ENCODE measurements at places on chromosomes 16 and 17.

GRCh38 chr16:81814751-81815428, 35.8 kb downstream of the PLCG2 start:
- DNase-seq, result no peak

GRCh38 chr17:81650951-81651350, 5.4 kb downstream of the PDE6G start:
- DNase-seq, result no peak

GRCh38 chr17:81025741-81026129, 9.2 kb upstream of the BAIAP2 start:
- no peak for DNase-seq

GRCh38 chr17:76709077-76709950, 1.5 kb downstream of the MXRA7 start:
- DNase-seq, result no peak

DNA sequence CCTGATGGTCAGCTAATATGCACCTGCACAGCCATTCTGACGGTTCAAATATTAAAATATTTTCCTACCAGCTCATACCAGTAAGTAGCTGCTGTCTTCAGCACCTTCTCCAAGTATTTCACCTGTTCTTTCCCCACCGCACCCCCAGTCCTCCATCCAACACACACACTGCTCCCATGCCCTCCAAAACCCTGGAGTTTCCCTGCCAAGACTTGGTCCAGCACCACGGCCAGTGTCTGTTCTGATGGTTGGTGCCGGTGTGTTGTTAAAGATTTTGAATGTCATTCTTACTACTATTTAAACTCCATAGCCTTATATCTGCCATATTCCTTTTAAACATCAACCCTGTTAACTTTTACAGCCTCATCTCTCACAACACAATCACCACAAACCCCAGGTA, 142.4 kb downstream of the GSG1L start:
- DNase-seq, result no peak

Data from NCI-H510A (cell line).